ENCODE measurements at places on chromosomes 5 and 9.

DNA sequence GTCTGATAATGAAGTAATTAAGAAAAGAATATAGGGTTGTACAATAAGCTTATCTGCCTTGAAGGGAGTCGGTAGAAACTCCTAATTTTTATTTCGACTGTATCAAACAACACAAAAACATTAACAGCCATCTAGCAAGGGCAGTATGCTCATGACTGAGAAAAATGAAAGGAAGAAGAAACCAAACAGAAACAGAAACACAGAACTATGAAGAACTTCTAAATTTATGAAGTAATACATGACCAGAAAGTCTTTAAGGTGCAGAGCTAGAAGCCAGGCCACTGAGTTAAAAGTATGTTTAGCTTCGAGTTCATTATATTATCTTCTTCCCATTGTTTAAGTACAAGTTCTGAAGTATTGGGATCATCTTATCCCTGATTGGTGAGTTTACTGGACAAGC lies 367.3 kb upstream of the C9orf72 start:
- no peak for DNase-seq

DNA sequence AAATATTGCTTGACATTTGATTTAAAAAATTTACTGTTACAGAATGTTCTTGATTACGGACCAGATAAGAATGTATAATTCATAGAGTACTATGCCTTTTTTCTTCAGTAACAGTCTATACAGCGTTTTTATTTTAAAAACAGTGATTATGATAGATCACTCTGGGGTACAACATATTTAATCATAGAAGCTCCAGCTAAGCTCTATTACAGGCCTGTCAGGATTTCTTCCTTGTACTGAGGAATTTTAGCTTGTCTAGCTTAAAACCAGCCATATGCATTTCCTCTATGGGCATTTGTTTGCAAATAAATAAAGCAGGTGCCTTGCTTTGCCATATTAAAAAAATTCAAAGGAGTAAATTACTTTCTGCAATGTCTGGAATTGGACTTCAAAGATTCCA lies 423.8 kb downstream of the BNC2 start:
- DNase-seq = no peak

DNA sequence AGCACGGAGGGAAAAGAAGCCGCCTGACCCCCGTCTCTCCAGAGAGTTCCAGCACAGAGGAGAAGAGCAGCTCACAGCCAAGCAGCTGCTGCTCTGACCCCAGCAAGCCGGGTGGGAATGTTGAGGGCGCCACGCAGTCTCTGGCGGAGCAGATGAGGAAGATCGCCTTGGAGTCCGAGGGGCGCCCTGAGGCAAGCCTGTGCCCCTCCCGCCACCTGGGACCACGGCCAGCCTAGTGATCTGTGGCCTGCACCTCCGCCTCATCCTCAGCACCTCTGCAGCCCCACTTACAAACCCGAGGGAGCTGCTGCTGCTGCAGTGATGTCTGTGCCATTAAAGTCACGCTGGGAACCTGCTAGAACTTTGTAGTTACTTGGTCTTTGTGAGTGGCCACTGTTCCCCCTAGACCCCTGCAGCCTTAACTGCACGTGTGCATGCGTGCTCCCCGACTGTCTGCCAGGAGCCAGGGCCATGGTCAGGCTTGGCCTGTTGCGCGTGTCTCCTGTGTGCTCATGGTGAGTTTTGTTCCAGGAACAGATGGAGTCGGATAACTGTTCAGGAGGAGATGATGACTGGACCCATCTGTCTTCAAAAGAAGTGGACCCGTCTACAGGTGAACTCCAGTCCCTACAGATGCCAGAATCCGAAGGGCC lies 12.5 kb downstream of the SQSTM1 start:
- no peak for DNase-seq

DNA sequence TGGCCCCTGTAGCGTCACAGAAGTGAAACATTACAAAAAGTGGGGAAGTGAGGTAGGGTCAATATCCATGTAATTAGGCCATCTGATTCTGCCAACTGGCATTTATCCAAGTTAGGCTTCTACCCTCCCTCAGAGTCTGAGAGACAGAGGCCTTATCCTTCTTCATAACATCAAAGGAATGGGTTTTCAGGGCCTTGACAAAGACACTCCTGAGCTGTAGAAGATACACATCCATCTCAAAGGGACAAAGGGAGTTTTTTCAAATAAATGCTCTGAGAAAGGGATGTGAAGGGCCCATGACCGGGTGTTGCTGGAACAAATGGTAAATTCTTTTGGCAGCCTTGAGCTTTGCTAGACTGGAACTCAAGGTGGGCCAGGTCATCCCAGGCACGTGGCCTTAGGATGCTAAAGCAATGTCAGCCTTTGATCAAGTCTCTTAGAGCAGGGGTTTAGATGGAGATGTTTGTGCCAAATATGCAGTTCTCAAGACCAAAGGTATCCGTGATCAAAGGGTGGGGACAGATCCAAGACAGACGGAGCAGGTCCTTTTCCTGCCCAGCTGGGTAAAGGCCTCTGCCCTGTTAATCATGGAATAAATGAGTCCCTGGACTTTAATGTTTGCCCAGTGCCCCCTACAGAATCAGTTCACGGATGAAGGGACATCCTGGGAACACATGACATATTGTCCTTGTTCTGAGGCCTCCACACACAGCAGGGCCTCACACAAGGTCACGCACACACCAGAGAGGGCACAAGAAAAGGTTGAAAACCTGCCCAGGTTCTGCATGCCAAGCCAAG lies 10.0 kb upstream of the FAM169A start:
- no peak for DNase-seq

- DNase-seq = peak; percentile 90
Measured at GRCh38 chr5:173016598-173017046, 33.1 kb downstream of the ATP6V0E1 start.

- no peak for DNase-seq
Measured at GRCh38 chr5:149433524-149434131, 54.5 kb upstream of the IL17B start.

DNA sequence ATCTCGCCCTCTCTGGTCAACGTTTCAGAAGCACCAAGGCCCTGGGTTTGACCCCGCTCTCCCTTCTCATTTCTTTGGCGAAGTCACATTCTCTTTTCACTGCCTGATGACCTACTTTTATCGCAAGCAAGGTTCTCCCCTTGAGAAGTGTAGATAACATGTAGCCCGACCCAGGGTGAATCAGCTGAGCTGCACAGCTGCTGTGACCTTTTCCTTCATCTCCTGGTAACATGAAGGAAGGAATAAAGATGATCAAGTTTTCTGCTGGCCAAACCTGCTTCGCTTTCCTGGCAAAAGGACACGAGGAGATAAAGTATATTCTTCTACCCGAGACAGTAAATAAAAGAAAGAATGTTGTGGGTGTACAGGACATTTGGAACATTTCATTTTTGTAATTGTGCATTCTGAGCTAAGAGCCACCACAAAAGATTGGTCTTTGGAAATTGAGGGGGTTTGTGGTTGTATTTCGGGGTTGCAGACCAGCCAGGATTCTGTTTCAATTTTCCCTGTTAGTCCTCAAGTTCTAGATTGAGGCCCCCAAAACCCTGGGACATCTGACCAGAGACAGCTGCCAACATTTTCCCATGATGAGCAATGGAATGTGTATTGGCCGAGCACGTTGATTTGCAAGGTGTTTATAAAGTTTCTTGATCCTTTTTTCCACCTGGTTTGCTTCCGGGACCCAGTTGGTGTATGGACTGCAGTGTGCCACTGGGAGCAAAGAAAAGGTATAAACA lies 155.1 kb upstream of the ZNF462 start:
- DNase-seq = no peak

DNA sequence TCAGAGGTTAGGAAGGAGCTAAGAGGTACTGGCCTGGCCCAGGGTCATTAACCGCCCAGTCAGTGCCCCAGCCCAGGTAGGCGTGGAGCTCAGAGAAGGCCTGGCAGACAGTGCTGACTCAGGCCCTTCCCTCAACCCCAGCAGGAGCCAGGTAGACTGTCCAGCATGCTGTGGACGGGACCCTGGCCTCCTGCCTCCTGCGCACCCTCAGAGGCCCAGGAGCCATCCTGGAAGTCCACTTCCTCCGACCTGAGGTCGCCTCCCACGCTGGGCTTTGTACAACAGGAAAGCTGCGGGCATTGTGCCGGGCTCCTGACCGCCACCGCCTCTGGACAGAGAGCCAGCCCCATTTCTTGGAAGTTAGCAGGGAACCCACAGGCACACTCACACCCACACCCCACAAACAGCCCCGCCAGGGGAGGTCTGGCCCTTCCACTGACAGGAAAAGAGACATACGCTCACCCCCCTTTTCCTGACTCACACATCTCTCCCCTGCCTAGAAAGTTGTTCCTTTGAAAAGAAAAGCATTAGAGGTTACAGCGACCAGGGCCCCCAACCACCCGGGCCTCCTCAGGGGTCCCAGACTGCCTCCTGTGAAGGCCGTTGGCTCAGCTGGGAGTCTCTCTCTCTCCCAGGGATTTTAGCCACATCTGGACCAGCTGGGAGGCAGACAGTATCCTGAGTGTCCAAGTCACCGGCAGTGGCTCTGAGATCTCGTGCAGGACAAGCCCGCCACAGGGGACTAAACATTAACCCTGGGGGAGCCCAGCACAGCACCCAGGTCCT lies 7.7 kb downstream of the RALGDS start:
- DNase-seq = no peak

DNA sequence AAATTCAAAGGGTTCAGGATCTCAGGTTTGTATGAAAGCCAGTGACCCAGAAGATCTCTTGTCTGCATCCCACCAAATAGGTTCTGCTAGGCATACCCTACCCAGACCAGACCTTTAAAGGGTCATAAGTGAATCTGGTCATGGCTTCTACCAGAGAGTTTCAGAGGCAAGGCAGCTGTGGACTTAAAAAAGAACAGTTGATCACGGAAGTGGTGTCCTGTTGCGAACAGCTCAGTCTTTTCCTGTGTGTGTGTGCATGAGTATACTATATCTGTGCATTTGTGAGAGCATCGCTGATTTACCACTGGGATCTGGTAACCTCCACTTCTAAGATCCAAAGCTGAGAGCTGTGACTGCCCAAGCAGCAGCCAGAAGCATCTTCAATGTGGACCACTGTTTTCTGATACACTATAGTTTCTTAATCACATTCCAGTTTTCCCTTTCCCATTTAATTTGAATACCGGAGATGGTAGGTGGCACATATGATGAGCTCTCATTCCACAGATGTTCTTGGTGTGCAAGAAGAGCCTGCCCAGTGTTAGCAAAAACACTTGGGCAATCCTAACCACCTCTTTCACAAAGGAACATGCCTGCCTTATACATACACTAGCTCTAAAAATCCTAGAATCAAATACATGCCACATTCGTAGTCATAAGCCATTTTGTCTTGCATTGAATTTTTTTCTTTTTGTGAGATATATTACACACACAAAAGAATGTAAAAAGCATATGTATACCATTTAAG lies 36.2 kb upstream of the OR2S2 start:
- DNase-seq = no peak

DNA sequence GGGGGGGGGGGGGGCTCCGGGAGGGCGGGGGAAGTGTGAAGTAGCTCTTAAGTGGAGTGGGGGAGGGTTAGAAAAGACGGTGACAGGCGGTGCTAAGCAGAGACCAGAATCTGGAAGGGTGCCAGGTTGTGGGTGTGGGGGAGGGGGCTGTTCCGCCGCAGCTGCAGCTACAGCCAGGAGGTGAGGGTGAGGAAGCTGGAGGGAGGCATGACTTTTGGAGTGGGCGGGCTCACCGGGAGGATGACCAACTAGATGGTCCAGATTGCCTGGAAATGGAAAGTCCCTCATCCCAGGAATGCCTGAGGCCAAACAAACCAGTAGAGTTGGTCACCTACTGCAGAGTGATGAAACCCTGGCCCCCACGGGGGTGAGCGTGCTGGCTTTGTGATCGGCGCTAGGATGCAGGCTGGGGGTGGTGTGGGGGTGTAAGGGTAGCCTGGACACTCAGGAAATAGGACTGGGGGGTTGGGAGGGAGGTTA lies 158.1 kb upstream of the SHB start:
- peak; percentile 70 for DNase-seq

DNA sequence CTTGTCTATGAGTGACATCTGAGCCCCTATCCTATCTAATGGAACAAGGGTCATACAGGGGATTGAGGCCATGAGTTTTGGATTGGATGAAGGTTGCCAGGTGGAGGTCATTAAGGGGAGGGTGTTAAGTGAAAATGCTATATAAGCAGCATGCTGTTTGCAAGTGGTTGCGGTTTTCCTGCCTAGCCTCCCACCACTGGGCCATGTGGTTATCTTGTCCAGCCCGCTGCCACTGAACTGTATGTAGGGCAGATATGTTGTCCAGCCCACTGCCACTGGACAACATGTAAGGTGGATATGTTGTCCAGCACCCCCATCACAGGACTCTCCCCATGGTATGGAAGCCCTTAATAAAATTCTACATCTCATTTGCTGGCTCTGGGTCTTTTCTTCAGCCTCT lies 200.0 kb downstream of the FGF10 start:
- no peak for DNase-seq

DNA sequence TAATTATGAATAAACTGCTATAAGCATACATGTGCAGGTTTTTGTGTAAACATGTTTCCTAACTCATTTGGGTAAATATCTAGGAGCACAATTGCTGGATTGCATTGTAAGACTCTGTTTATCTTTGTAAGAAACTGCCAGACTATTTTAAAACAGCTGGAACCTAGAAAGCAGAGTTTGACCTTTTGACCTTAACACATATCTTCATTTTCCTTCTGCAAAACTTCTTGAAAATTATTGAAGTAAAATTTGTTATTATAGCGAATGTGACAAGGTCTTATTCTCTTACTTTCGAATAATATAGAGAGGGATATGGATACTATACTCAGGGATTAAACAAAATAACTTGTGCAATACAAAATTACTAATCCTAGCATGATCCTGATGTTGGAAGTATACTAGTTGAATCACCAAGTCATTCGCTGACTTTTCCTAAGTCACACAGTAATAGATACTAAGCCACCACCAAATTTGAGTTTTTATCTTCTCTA lies 3.2 kb upstream of the ANXA1 start:
- DNase-seq = peak; percentile 58

DNA sequence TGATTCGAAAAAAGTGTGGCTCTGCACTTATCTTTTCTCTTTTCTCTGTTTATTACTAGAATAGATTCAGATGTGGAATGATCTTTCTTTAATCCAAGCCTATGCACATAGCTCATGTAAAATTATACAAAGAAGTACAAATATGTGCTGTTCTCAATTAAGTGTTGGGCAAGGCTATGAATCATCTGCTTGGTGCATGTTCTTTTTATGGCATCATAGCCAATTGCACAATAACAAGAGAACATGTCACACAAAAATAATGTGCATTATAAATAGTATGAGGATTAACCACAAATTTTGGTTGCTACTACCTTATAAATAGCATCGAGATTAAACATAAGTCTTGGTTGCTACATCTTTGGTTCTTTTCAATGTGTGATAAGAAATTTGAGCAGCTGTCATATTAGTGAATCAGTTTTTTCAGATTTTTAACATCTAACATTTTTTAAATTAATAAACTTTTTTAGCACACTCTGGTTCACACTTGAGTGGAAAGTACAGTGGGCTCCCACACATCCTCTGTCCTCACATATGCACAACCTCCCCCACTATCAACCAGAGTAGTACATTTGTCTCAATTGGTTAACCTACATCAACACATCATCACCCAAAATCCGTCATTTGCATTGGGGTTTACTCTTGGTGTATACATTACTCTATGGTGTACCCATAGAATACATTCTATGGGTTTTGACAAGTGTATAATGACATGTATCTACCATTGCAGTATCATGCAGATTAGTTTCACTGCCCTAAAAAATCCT lies 6.8 kb upstream of the RECK start:
- DNase-seq = peak; percentile 98

Measured in fibroblast of the aortic adventitia (primary cell).